ENCODE measurements at places on chromosomes 6 and 20. TPM values are rescaled to one million over a fixed set of nuclear protein-coding genes. Genes with fewer than 3 reads are reported as not detected.

Gene FAM217A
- not detected for total RNA-seq

Gene MCM9
- 3.2 TPM for total RNA-seq

Gene TENT5A
- total RNA-seq: 4.0 TPM

Gene SNPH
- 7.3 TPM for total RNA-seq

Gene SPAG4
- total RNA-seq: 0.30 TPM

Gene DSE
- total RNA-seq: 38.6 TPM

Gene SALL4
- not detected for total RNA-seq

Gene GATA5
- total RNA-seq: not detected

Gene SLC22A16
- total RNA-seq: not detected

Gene NR2E1
- not detected for total RNA-seq

Gene ANKS1A
- total RNA-seq: 6.6 TPM

Gene C6orf58
- 0.10 TPM for total RNA-seq

Gene TGM3
- total RNA-seq: not detected

Gene CD83
- 9.6 TPM for total RNA-seq

Gene ANKRD66
- total RNA-seq: not detected

Gene NRN1
- total RNA-seq: not detected

Gene ADGRF1
- not detected for total RNA-seq

Gene SLC2A10
- total RNA-seq: 0.55 TPM

Gene PTK6
- total RNA-seq: not detected

Gene MAK
- not detected for total RNA-seq

Gene FAM209B
- total RNA-seq: not detected

Gene GTF2H4
- 22.2 TPM for total RNA-seq

Gene FRK
- 0.02 TPM for total RNA-seq
